ENCODE measurements at places on chromosomes 1 and 21.

GRCh38 chr1:42480921-42481320 is 17.8 kb downstream of the CCDC30 start:
- DNase-seq = no peak

DNA sequence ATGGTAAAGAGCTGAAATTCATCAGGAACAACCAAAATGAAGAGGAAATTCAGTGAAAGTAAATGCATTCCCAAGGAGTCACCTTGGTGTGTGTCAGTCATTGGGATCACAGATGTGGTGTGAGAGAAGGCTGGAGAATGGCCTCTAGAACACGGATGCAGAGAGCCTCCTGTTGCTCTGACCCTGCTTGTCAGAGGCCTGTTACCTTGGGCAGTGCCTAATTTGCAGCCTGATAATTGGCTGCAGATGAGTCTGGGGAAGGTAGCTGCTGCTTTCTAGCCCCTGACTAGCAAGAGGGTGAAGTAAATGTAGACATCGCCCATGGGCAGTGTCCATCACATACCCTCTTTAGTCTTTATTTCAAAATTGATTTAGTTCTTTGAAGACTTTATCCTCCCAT is 3.3 kb downstream of the GCSAML start:
- no peak for DNase-seq

DNA sequence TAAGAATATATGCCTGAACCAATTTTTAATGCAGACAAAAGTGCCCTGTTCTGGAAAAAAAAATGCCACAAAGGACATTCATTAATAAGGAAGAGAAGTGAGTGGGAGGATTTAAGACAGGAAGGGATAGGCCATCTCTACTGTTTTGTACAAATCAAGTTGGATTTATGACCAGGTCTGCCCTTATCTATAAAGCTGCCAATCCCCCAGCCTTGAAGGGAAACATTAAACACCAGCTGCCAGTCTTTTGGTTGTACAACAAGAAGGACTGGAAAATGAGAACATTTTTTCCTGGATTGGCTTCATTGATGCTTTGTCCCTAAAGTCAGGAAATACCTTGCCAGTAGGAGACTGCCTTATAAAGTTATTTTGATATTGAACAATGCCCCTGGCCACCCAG is 444.0 kb downstream of the NPHP4 start:
- DNase-seq = no peak

GRCh38 chr1:240295811-240296210 is 204.1 kb downstream of the FMN2 start:
- DNase-seq = no peak

- no peak for DNase-seq
Observed at GRCh38 chr1:216924732-216925131, 201.5 kb upstream of the ESRRG start.

GRCh38 chr1:177487481-177487880 is 316.7 kb downstream of the BRINP2 start:
- DNase-seq = no peak

- no peak for DNase-seq
Observed at GRCh38 chr1:172162236-172162635, 258.2 kb upstream of the C1orf105 start.

GRCh38 chr1:207878939-207879338 is 32.0 kb downstream of the CD34 start:
- no peak for DNase-seq

DNA sequence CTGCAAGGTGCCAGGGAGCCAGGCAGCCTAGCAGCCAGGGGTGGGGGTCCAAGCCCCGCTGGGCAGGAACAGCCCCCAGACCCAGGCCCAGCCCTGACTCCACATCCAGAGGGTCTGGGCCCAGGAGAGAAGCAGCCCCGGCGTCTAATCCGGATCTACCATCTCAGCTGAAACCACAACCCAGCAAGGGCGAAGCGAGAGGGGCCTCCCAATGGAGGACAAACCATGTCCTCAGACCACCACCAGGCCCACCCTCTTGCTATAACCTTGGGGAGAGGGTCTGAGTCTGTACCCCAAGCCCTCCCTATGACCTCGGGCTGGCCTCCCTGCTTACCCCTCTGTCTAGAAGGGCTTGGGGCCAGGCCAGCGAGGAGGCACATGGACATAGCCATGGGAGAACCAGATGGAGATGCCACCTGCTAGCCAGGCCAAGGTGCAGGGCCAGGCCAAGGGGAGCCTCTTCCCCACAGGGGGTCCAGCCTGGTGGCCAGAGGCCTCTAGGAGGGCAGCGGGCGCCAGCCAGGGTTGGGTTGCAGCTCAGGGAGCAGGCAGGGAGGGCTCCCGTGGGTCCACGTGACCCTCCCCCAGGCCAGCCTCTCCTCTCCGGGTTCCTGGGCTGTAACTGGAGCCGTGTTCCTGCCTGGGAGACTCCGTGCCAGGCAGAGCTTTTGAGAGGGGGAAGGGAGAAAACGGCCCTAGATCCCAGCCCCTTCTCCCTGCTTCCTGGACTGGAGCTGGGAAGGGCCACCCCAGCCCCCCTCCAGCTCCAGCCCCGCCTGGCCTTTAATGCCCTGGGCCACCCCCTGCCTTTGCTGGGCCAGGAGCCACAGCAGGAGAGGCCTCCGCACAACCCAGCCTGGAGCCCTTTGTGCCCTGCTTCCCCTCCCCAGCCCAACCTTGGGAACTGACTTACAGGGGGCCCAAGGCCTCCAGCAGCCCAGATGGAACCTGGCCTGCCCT is 2.5 kb downstream of the WNT9A start:
- peak; percentile 37 for DNase-seq

DNA sequence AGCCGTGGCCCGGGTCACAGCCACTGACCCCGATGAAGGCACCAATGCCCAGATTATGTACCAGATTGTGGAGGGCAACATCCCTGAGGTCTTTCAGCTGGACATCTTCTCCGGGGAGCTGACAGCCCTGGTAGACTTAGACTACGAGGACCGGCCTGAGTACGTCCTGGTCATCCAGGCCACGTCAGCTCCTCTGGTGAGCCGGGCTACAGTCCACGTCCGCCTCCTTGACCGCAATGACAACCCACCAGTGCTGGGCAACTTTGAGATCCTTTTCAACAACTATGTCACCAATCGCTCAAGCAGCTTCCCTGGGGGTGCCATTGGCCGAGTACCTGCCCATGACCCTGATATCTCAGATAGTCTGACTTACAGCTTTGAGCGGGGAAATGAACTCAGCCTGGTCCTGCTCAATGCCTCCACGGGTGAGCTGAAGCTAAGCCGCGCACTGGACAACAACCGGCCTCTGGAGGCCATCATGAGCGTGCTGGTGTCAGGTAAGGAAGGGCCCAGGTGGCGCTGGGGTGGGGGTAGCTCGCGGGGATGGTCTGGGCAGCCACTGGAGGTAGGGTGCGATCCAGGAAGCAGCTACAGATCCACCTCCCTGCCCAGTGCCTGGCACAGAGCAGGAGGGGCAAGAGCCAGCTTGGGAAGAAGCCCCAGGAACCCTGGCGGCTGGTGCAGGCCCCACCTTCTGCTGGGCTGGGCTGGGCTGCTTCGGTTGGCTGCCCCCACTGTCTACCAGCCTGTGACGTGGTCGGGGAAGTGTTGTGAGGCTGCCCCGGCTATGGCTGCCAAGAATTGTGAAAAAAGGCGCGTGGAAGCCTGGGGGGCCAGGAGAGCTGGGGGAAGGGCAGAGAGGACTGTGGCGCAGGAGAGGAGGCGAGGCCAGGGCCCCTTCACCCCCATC is 3.8 kb downstream of the CELSR2 start:
- peak; percentile 42 for DNase-seq

- DNase-seq = no peak
Observed at GRCh38 chr1:218837051-218837450, 336.6 kb upstream of the LYPLAL1 start.

DNA sequence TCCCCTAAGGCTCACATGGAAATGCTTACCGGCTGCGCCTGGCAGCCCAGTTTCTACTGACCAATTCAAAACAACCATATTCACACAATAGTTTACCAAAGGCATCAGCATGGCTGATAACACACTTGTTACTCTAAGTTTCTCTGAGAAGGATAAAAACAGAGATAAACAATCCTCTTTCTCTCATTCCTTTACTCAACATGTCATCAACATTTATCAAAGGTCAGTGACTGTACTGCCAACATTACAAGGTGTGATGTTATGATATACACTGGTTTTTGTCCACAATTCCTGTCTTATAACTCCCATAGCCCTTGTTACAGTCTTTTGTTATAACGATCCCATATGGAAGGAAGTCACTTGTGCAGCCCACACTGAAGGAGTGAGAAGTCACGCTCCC is 33.6 kb downstream of the COA6 start:
- DNase-seq = no peak

DNA sequence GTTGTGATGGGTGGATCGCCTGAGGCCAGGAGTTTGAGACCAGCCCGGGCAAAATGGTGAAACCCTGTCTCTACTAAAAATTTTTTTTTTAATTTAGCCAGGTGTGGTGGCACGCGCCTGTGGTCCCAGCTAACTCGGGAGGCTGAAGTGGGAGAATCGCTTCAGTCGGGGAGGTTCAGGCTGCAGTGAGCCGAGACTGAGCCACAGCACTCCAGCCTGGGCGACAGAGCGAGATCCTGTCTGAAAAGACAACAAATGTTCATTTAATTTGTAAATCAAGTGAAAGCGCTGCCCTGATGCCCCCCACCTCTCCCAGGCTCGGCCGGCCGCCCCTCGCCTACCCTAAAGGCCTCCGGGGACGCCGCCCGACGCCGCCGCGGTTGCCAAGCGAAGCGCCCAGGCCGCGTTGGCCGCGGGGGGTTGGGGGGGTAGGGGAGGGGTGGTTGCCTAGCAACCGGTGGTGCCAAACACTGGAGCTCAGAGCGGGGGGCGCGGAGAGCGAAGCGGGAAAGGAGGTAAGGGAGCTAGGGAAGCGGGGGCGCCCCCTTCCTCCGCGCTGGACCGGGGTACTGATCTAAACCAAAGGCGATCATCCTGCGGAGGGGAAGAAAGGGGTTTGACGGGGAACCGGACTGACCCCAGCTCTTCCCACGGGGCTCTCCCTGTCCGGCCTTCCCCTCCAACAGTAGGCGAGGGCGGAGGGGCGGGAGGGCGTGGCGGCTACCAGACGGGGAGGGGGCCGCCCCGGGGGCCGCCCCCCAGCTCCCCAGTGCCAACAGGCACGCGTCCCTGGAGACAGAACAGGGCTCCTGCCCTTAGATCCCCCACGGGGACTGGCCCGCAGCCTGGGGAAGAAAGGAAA is at the start of gene TEKT2:
TSS of gene TEKT2 (plus strand) at position 460 of the 862 bp plus-strand sequence. CDS start 828 bp downstream, outside the sequence.
- DNase-seq = no peak

DNA sequence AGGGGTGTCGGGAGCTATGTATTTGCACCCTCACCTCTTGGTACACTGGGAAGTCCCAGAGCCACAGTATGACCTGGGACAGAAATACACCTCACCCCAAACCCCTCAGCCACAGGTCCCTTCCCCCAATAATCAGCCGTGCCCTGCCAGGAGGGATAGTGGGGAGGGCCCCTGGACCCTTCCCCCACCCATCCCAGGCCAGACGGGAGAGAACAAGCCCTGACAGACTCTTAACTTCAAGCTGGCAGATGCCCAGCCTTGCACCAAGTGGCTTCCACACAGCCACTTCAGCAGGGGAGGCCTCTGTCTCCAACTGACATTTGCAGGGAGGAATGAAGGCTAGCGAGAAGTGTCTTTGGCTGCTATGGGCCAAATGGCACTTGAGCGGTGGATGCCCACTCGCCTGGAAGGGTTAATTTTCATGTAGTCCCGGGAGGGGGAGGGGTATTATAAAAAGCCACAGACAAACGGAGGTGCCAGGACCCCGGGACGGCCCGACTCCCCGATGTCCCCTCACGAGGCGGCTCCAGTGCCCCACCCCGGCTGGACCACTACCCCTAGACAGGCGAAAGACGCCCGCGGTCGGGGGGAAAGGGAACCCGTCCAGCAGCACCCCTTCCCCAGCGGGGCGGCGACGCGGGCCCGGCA is 495 bp downstream of the SYNC start:
- DNase-seq = no peak

DNA sequence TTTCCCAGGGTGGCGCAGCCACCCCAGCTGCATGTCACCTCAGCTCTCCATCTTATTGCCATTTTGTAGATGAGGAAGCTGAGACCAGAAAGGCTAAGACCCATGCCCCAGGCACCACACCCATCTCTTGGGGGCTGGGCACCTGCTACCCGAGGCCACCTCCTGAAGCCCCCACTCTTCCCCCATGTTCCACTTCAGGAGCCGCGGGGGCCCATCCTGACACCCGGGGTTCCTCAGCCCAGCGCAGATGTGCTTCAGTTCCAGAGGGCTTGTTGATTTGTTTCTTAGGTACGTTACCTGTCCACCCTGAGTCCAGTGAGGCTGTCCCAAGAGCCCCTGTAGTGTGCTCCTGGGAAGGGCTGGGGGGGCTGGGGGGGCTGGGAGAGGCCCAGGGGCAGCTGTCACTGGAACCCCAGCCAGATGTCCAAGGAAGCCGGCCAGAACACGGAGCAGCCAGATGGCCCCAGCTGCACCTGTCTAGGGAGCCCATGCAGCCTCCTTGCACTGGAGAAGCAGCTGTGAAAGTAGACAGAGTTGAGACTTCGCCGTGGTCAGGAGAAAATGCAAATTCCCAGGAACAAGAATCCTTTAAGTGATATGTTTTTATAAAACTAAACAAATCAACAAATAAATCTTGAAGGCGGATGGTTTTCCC is 17.1 kb upstream of the CCDC27 start:
- no peak for DNase-seq

GRCh38 chr1:23718482-23718881 is 24.8 kb upstream of the ELOA start:
- DNase-seq = peak; percentile 33

GRCh38 chr21:44279354-44280260 is 6.1 kb upstream of the AIRE start:
- DNase-seq = no peak

DNA sequence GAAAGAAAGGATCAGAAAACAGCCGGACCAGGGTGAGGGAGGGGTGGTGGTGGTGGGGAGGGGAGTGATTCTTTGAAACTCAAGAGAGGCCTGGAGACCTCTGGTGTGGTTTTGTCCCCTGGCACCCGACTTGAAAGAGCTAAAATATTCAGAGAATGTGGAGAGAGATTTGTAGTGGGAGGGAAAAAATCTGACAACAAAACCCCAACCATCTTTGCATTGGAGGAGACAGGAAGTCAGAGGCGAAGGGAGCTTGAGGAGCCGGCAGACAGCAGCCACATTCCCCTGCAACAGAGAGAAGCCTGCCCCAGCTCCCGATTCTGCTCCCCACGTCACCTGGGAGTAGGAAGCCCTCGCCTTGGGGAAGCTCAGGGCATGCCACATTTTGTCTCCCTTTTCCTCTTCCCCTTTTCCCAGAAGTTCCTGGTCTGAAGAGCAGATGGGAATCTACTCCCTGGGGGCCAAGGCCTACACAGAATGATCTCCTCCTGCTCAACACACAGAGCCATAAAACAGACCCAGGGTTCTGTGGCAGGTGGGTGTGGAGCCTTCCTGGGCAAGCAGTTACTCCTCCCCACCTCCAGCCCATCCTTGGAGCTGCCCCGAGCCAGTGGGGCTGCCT is 84.9 kb downstream of the ITPKB start:
- peak; percentile 65 for DNase-seq

DNA sequence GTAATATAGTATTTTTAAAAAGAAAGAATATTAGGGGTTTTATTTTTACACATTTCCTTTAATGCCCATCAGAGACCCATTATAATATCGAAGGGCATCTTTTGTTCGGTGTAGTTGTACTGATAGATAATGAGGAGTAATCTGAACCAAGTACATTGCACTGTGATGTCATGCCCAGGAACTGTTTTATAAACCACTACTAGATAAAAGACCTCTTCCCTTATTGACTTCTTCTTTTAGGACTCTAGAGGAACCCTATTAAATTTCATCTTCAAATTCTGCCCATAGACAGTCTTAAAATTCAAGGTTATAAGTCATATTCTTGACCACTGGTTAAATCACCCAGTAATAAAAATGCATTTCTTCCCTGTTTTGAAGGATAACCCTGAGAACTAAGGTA is 206.5 kb downstream of the NRIP1 start:
- DNase-seq = no peak

- no peak for DNase-seq
Observed at GRCh38 chr1:41488040-41488951, 3.8 kb upstream of the EDN2 start.

GRCh38 chr1:220966041-220966440 is 86.8 kb downstream of the HLX start:
- no peak for DNase-seq

Data from A172 (cell line).